T-cell (primary cell): ENCODE measurements at places on chromosomes 4 and X.

DNA sequence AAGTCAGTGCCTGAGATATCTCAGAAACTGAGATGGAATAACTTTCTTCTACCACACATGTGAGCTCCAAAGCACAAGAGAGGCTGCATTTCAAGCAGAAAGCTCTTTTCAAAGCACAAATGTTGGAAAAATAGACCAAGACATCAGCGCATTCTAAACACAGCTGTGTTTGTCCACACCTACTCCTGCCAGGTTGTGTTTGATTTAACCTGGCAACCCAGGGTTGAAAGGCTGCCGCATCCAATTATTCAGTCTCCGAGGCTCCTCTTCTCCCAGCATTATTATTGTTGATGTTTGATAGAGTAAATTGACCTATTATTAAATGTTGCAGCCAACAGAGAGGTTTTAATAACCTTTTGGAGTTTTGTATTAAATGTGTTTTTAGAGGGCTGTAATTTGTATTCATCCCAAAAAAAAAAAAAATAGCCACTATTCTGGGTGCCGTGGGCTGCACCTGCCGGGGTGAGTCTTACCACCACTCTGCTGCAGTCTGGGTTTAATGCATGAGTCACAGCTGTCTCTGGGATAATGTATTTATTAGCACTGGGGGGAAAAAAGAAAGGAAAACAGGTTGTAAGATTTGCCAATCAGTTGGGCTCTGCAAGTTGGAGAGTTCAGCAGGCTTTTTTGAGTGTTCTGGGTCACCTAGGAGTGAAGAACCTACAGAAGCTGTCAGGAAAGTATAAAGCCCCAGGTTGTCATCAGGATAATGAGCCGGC, 105.2 kb upstream of the NOCT start:
- no peak for DNase-seq

- no peak for DNase-seq
Observed at GRCh38 chrX:140249088-140249487, 255.8 kb downstream of the SOX3 start.

DNA sequence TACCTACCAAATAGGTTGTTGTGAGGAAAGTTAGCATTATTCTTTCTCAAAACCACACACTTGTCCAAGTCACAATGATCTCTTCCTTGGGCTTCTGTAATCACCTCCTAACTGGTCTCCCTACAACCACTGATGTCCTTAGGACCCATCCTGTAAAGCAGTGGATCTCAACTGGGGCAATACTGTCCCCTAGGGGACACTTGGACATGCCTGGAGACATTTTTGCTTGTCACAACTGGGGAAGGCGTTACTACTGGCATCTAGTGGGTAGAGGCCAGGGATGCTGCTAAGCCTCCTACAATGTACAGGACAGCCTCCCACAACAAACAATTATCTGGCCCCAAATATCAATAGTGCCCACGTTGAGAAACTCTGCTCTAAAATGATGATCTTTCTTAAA, 118.7 kb upstream of the AP1S2 start:
- DNase-seq: peak; percentile 6

- no peak for DNase-seq
Observed at GRCh38 chrX:64204701-64205440, 637 bp downstream of the AMER1 start.

- DNase-seq: no peak
Observed at GRCh38 chrX:46991664-46992063, 79.4 kb downstream of the JADE3 start.

- no peak for DNase-seq
Observed at GRCh38 chr4:59102311-59102710, 1992.1 kb upstream of the IGFBP7 start.

DNA sequence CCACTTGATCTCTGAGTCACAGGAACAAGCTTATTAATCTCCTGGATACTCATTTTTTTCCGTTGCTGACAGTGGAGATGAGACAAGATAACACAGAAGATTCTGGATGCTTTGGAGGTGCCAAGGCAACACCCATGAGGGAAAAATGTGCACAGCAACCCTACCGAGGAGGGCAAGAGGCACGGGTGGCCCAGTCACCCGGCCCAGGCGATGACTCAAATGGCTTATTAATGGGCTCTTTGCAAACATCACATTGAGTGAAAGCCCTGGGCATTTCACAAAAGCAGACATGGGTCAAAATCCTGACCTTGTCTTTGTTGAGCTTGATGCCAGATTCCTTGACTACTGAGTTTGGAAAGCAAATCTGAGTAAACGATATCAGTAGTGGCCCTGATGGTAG, 315.1 kb downstream of the STK32B start:
- DNase-seq: no peak

- no peak for DNase-seq
Observed at GRCh38 chr4:77022560-77023179, 53.1 kb downstream of the CCNI start.

- no peak for DNase-seq
Observed at GRCh38 chr4:57053508-57053907, 56.7 kb downstream of the IGFBP7 start.

- DNase-seq: no peak
Observed at GRCh38 chr4:174254613-174255012, 28.9 kb downstream of the FBXO8 start.

- DNase-seq: no peak
Observed at GRCh38 chrX:19793471-19793870, 93.9 kb downstream of the SH3KBP1 start.

- no peak for DNase-seq
Observed at GRCh38 chr4:132540797-132541196, 608.3 kb upstream of the PCDH10 start.

- no peak for DNase-seq
Observed at GRCh38 chr4:143345356-143345755, 8.7 kb downstream of the GAB1 start.

DNA sequence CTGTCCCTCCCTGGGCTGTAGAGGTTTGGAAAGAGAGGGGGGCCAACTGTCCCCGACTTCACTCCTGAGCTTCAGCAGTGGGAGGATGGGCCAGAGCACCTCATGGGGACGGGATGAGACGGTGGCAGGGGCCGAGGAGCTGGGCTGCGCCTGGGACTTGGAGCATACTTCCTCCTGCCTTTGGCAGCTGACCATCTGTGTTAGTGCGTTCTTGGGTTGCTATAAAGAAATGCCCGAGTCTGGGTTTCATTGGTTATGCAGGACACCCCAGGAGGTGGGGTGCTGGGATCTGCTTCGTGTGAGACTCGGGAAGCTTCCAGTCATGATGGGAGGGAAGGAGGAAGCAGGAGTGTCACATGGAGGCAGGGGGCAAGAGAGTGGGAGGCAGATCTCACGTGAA, 7.4 kb downstream of the PSAPL1 start:
- DNase-seq: no peak

- DNase-seq: no peak
Observed at GRCh38 chrX:134600714-134601113, 57.6 kb downstream of the PLAC1 start.

DNA sequence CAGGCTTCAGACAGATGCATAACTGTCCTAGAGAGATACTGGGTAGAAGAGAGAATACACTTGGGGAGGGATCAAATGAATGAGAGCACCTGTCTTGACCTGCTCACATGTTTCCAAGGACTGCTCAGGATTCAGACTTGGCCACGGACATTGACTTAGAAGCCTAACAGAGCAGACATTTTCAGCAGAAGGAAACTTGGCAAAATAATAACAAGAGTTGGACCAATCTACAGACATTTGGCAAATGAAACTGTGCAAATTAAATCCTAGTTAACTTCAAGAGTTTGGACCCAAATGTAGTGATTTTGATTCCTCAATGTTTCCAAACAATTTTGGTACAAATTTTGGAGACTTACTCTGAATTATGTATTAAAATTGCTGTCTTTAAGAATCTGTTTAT, 223.9 kb downstream of the CAMK2D start:
- no peak for DNase-seq

DNA sequence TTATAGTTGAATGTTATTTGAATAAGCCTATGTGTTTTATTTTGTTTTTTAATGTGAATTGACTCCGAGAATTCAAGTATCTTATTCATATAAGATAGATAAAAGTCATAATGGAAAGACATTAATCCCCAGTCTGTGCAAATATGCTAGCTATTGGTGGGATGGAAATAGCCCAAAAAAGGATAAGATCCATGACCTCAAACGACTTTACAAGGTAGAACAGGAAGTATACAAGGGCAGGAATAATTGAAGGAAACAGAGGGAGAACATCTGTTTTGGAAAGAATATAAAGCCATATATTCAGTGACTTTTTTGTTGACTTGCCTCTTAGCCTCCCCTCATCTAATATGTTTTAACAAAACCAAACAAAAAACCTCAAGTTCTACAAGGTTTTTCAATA, 9.0 kb downstream of the ABCE1 start:
- DNase-seq: no peak

DNA sequence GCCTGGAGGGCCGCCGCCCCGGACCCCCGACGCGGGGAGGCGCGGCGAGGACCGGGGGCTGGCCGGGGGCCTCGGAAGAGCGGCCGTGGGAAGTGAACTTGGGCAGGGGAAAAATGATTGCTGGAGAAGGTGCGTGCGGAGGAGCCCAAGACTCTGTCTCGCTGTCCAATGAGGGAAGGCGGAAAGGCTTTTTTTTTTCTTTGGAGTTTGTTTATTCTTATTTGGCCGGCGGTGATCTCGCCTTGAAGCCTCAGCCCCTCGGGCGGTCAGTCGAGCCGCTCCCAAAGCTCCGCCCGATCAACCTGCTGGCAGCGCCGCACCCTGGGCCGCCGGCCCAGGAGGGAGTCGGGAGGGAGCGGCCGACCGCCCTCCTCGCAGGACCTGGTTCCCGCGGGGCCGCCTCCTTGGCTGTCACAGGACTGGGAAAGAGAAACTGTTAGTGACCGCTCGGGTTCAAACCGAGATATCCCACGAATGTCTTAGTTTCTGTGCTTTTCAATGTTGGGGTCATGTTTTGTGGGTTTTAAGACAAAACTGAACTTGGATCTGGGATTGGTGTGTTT, 2.5 kb downstream of the CPEB2 start:
- peak; percentile 3 for DNase-seq

DNA sequence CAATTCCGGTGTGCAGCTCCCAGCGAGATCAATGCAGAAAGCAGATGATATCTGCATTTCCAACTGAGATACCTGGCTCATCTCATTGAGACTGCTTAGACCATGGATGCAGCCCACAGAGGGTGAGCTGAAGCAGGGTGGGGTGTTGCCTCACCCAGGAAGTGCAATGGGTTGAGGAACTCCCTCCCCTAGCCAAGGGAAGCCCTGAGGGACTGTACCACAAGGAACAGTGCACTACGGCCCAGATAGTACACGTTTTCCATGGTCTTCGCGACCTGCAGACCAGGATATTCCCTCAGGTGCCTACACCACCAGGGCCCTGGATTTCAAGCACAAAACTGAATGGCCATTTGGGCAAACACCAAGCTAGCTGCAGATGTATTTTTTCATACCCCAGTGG, 150.0 kb downstream of the TET2 start:
- DNase-seq: no peak

DNA sequence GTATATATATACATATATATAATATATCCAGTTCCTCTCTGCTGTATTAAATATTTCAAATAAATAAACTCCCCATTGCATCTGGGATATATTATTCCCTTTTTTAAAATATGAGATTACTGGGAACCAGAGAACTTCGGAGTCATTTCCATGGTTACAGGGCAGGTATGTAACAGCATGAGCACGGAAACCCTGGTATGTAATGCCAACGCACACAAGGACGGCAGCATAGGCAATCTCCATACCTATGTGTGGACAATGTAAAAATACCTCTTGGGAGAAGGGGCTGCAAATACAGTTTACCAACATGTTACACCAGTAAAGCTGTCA, 62.8 kb downstream of the NUDT10 start:
- DNase-seq: no peak

- DNase-seq: no peak
Observed at GRCh38 chrX:79412166-79412565, 45.0 kb upstream of the ITM2A start.

- no peak for DNase-seq
Observed at GRCh38 chr4:185311113-185311888, 84.4 kb downstream of the LRP2BP start.

- no peak for DNase-seq
Observed at GRCh38 chrX:150548684-150549083, 19.7 kb upstream of the MTM1 start.

DNA sequence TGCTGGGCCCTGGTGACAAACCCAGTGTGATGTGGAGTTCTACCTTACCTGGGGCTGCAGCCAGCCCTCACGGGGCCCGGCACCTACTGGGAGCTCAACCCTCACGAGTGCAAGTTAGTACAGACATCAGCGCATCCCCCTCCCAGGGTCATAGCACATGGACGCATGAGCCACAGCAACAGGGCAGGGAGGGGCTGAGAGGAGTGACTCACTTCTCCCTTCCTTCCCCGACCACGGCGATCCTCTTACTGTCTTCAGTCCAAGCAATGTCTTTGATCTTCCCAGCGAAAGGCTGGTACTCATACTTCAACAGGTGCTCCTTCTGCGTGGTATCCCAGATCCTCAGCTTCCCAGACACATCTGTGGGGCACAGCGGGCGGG, 17.8 kb downstream of the WDR1 start:
- no peak for DNase-seq

DNA sequence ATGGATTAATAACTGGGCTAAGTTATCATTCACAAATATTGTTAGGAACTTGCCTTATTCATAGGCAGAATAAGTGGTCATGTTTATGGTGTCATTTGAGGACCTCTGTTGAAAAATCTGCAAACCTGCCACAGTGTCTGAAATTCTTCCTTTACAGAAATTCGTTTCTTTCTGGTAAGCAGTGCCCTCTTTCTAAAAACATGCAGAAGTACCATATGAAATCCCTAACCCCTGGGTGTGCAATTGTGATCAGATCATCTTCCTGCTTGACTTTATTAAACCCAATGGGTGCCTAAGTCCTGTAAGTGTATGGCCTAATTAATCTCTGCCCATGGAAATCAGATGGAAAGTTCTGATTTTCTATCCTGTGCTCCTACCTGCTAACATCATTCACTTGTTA, 4.4 kb upstream of the HTATSF1 start:
- DNase-seq: no peak

GRCh38 chr4:18882468-18882867, 860.9 kb upstream of the LCORL start:
- DNase-seq: no peak

- DNase-seq: no peak
Observed at GRCh38 chrX:29215251-29215650, 628.0 kb downstream of the IL1RAPL1 start.

DNA sequence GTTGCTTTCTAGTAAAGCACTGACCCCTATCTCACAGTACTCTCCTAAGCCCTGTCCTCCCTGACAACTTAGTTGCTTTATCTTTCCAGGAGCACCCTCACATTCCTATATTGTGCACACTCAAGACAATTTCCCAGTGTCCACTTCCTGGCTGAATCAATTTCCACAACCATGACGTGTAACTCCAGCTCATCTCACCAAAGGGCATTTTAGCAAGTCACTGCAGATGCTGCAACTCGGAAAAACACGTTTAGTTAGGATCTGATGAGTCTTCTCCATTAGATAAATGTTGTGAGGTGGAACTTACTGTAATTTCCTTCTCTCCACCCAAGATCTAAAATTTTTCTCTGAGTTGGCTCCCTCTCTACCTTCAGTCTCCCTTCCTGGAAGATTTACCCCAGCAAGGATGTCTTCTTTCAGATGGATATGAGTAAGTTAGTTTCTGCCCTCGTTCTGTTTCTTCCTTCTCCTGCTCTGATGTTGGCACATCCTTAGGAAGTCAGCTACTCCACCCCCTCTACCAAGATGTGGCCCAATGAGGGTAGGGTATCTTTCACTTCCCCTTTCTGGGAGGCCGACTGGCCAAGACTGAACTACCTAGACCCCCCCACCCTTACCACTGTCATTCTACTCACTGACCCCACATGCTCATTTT, 28.8 kb upstream of the IL13RA1 start:
- DNase-seq: no peak

- DNase-seq: no peak
Observed at GRCh38 chr4:27062256-27062655, 201.6 kb downstream of the STIM2 start.

GRCh38 chr4:183907871-183908683, 3.0 kb downstream of the STOX2 start:
- DNase-seq: no peak
